ENCODE measurements at places on chromosomes 5 and 9.

GRCh38 chr5:138305797-138306196, 25.8 kb downstream of the CDC25C start:
- DNase-seq: no peak

DNA sequence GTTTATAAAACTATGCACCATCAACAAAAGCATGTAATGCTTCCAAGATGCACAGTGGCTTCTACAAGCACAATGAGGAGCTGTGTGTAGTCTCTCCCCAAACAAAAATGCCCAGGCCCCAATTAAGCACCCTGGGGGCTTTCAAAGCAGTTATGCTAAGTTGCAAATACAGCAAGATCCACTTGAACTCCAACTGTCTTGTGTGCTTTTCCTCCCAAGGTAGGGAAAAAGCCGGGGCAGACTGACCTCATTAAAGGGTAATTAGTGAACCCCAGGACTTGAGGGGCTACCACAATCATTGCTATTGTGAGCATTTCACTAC, 13.1 kb downstream of the ZNF608 start:
- DNase-seq: no peak

DNA sequence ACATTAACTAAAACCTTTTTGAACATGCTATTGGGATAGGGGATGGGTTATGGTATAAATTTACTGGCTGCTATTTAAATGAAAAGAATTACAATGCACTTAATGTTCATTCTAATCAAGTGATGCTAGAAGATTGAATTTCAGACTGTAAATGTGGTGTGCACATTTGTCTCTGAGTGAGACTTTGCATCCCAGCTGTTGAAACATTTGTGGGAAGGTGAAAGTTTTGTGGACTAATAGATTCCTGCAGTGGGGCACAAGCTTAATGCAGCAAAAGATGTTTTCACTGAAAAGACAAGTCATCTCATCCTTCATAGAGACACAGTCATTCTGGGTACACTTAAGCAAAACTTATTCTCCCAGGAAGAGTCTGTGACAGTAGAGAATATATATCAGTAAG, 323.6 kb downstream of the NFIB start:
- DNase-seq: no peak

GRCh38 chr5:156481741-156482140, 154.8 kb downstream of the SGCD start:
- DNase-seq: no peak

- DNase-seq: no peak
Measured at GRCh38 chr9:129496473-129497004, 124.4 kb downstream of the C9orf50 start.

GRCh38 chr5:130068988-130069387, 164.7 kb downstream of the CHSY3 start:
- DNase-seq: no peak

- no peak for DNase-seq
Measured at GRCh38 chr9:14573319-14573718, 119.9 kb downstream of the ZDHHC21 start.

DNA sequence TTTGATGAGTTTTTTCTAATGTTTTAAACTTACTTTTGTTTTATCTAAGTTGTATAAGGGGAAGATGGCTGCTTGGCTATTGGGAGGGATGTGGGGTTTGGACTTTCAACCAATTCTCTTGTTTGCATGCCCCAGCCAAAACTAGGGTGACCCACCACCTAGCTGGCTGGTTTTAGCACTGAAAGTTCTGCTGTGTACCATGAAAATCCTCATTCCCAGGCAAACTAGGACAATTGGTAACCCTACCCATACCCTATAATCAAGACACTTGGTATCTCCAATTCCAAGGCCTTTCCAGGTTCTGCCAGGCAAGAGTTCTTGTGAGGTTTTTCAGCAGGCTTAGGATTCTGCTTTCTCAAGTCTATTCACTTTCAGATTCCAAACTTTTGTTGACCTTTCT, 13.1 kb downstream of the RAB3C start:
- DNase-seq: no peak

DNA sequence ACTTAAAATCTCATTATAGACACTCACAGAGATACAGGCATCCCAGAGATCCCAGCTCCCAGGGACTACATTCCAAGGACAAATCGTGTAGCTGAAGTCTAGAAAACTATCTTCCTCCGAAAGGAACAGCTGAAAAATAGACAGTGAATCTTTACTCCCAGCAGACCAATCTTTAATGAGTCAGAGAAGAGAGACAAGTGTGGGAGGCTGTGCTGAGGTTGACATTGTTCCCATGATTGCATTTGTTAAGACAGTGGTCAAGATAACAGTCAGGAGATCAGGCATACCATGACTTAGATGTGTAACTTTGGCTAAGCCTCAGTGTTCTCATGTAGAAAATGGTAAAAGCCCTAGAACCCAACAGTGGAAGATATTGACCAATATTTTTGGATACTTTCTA, 120.7 kb downstream of the PAPPA start:
- no peak for DNase-seq

GRCh38 chr5:145943674-145944121, 7.3 kb downstream of the SH3RF2 start:
- DNase-seq: no peak

DNA sequence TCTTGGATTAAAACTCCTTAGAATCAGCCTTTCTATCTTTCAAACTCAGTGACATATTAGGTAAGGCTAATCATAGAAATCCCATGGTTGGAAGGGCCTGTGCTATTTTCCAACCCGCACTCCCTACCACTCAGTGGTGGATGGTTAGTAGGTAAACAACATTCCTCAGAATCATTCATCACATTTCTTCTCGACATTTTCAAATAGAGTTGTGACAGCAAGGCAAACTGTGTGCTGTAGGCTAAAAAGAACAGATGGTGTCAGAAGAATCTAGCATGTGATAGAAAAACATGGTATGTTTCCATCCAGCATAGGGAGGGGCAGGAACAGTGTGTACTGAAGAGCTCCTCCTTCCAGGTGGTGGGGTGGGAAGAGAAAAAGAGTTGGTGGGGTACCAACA, 227.3 kb upstream of the NMUR2 start:
- DNase-seq: no peak

DNA sequence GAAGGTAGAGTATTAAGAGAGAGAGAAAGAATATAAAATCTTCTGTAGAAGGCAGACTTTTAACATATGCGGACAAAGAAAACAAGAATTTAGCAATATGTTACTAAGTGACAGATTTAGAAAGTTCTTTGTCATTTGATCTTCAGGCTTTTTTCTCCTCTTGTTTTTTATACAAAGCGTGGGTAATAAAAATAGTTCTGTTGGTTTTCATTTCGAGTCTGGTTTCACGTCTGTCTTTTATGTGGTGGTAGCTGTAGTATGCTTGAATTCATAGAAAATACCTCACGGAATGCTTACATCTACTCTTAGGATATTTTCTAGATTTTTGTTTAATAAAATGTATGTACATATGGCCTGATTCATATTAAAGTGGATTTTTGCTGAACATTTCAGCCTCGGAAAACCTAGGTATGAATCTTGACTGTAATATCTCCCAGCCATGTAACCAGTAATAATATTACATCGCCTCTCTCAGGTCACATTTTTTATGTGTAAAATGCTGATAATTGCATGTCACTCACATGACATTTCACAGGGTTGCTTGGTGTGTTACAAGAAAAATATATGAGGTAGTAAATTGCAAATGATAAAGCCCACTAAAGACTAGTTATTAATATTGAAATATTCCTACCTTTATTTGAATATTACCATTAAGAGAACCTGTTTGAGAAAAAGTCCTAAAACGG, 72.5 kb upstream of the TAF11L2 start:
- DNase-seq: no peak

DNA sequence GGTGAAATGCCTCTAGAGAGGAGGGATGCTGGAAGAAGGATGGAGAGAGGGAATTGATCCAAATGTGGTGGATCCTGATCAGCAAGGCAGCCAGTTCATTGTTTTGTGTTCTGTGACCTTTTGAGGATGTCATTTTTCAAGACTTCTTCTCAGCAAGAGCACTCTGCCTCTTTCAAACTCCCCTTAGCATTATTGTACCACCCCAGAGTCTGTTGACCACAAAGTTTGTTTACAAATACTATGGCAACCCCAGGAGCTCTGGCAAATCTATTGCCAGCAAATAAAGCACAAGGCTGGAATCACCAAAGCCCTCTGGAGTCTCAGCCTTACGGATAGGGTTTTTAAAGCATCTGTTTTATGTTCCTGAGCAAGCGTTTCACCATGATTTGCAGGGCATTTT, 76.2 kb upstream of the SLC1A3 start:
- DNase-seq: no peak

GRCh38 chr5:52674815-52675545, 112.7 kb upstream of the ITGA1 start:
- DNase-seq: no peak

DNA sequence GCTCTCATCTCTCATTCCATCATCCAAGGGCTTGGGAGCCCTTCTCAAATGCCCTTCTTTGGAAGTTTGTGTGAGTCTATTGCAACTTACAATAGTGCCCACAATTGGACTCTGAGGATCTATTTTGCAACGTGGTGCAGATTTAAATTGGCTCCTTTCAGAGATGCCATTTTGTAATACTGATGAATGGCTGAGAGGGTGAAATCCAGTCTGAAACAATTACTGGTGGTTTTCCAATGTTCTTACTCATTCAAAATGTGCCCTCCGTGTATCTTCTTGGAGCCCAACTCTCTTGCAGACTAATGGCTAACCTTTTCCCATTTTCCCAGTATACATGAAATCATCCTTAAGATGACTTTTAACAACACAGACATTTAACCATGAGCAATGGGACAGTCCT, 6.1 kb downstream of the ZNF462 start:
- DNase-seq: no peak

DNA sequence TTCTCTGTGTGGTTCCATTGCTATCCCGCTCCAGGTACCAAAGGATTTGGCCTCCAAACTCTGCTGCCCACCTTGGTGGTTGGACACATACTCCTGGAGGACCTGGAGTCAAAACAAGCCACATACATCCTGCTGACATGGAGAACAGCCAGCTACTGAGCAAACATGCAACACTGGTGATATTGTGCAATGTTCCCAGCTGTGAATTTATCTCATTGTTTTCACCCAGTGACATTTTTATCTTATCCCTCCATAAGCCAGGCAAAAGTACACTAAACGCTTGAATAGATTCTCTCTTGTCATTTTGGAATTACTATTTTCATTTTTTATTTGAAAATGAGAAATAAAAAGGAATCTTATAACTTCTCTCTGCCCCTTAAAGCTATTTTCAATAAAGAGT, 11.1 kb upstream of the CTSL start:
- no peak for DNase-seq

- no peak for DNase-seq
Measured at GRCh38 chr9:120729791-120730241, 15.5 kb upstream of the MEGF9 start.

GRCh38 chr5:53560506-53561191, at the start of gene NDUFS4:
Gene NDUFS4 (plus strand): TSS chr5:53560639. CDS start chr5:53560663, 24 bp downstream.
- no peak for DNase-seq

GRCh38 chr9:127524373-127524772, 73.1 kb downstream of the LRSAM1 start:
- no peak for DNase-seq

DNA sequence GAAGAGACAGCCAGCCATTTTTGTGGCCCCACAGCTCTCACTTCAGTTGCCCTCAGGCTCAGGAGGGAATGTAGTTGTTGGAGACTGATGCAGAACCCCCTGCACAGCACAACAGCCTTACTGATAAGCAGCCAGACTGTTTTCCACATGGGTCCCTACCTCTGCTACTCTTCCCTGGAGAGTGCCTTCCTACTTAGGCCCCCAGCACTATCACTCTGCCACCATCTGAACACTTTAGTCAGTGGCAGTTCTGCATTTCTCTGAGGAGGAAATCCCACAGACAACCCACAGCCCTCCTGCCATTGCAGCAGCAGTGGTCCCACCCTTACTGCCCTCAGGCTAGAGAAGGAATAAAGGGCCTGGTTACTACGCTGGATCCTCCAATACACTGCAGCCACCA, 61.8 kb upstream of the PTPRD start:
- no peak for DNase-seq

GRCh38 chr5:93674138-93674537, 67.3 kb downstream of the POU5F2 start:
- DNase-seq: no peak

- DNase-seq: no peak
Measured at GRCh38 chr9:106697750-106698502, 165.0 kb upstream of the ZNF462 start.

DNA sequence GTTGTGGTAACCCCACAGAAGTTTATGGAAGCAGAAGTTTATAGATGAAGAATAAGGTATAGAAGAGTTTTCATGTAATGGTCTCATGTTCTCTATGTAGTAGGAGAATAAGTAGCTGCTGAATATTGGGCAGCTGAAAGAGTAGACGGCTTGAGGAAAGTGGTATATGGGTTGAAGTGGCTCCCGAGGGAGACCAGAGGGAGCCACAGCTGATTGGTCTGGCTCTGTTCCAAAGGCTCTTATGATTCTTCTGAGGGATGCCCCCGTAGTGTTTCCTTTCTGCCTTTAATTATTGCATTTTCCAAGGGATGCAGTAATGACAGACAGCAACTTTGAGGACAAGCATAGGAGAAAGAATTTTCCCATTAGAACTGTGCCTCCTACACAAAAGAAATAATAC, 30.1 kb upstream of the TENT2 start:
- DNase-seq: no peak

DNA sequence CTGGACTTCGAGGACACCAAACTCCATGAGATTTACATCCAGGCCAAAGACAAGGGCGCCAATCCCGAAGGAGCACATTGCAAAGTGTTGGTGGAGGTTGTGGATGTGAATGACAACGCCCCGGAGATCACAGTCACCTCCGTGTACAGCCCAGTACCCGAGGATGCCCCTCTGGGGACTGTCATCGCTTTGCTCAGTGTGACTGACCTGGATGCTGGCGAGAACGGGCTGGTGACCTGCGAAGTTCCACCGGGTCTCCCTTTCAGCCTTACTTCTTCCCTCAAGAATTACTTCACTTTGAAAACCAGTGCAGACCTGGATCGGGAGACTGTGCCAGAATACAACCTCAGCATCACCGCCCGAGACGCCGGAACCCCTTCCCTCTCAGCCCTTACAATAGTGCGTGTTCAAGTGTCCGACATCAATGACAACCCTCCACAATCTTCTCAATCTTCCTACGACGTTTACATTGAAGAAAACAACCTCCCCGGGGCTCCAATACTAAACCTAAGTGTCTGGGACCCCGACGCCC, 1.3 kb downstream of the PCDHGC3 start:
- no peak for DNase-seq

DNA sequence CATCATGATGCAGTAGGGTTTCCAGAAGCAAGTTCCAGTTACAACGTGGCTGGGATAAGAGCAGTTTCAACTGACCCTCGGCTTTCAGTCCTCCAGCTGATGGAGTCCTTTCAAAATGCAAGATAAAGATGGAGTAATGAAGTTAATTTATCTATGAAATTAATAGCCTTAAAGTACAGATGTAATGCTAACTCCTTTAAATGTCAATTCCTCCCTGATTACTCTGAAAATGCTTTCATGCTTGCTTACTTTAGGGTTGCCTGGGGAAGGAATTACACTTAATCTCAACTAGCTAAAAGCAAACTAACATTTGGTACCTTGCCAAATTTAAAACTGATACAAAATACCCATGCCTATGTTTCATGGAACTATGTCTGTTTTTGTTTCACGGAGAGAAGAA, 178.4 kb downstream of the KIAA0825 start:
- DNase-seq: no peak

Measured in cortex of kidney (tissue), 1 donor.